ENCODE measurements at places on chromosomes 3 and 15.
A peak's percentile ranks its signal among the peaks of the same experiment; 100 is the strongest.

DNA sequence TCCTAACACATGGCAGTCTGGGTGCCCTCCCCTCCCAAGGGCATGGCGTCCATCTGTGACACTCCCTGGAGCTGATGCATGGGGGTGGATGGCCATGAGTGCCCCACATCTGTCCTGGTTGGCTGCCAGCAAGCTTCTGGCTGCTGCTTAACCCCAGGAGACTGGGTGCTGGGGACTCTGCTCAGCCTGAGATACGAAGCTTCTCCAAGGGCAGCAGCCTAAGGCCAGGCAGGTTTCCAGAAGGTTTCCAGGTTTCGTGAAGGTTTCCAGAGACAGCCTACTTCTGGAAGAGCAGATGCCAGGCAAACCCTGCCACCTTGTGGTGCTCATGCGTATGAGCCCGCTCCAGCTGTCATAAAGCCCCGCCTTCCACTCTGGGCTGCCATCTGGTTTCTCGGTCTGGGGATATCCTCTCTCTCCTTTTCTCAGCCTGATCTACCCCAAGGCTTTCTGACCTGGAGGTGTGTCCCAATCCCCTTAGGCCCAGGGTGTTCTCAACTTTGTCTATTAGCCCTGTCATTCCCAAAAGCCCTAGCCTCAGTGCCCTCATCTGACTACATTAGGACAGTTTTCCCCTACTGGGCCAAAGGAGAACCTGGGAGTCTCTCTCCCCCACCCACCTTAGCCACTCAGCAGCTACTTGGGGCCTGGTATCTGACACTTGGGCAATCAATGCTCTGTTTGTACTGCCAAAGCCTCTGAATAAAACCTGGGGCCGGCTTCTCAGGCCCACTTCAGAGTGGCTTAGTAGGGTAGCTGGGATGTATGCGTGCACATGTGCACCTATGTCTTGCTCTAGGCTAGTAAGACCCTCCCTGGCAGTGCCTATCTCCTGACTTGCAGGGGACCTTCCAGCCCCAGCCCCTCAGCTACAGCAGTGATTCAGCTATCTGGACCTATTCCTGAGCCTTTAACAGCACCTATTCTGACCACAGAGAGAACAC, 12.0 kb downstream of the MRPL46 start:
- peak; percentile 71 for DNase-seq

DNA sequence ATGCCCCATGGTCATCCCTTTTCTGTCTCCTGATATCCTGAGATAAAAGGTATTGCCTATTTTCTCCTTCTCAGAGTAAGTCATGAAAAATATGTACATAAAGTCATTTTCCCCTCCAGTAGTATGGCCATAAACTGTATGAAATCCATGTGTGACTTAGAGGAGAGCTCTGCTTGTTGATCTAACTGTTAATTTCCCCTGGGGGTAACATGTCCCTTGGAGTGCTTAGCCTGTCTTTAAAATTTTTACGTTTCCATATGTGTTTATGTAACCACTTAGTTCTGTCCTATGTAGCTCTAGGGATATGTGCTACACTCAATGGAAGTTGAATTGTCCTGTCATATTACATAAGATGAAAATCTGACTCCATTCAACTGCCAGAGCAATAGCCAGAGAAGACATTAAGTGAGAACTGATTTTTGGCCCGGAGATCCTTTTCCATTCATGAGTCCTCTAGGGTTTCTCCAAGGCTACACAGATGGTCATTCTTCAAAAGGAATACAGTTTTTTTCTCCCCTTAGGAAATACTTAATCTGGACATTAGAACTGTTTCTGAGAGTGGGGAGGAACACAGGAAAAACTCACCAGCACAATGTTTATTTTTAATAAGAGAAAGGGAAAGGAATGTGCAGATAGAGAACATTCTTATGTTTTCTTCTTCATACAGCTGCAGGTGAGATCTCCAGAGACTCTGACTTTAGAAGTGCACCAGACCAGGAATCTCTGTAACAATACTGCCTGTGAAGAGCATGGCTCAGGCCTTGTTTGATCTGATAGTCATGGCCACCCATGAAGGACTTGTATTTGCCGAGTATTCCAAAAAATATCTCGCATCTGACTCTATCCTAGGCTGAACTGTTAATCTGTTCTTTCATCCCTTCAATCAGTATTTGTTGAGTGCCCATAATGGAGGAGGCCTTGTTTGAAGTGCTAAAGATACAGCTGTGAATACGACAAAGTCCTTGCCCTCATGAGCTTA, 29.8 kb upstream of the CLRN1 start:
- no peak for DNase-seq

- DNase-seq: no peak
These were observed 85.4 kb downstream of the WDR76 start for GRCh38 chr15:43912208-43912607.

DNA sequence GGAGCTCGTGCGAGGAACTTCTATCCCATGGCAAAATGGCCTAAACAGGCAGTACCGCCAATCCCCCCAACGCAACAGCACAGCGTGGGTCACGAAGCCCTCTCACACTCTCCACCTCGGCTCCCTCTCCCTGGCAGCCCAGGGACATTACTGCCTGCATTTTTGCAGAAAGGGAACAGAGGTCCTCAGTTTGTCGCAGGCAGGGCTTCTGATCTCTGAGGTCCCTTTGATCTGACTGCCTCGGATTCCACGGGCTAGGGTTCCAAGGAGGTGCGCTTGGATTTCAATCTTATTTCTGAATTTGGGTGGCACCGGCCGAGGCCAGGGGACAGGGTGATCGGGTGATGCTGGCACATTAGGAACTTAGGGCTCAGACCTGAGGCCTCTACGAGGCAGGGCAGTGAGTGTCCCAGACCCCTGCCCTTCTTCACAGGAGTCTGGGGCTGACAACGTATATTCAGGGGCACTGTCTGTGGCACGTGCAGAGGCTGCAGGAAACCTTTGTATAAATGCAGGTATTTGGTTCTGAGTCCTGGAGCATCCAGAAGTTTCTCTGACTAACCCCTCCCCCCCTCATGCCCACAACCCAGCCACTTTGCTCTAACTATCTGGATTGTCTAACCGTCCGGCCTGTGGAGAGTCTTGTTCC, 197.9 kb downstream of the XXYLT1 start:
- DNase-seq: no peak

DNA sequence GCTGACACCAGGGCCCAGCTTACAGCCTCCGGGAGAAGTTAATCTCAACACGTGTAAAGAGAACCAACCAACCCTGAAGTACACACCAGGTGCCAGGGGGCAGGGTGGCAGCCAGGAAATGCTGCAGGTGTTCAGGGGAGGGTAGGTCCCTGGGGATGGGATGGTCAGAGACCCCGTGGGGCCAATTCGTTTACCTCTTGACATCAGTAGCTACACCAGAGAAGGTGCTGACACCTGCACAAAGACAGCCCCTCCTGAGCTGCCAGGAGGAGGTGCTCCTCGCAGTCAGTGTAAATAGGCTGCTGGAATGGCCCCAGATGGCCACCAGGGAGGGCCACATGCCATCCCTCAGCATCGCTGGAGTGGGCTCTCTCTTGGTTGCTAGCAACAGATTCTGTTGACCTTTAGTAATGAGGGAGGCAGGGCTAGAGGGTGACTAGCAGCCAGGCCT, 52.8 kb downstream of the CORO2B start:
- DNase-seq: no peak

DNA sequence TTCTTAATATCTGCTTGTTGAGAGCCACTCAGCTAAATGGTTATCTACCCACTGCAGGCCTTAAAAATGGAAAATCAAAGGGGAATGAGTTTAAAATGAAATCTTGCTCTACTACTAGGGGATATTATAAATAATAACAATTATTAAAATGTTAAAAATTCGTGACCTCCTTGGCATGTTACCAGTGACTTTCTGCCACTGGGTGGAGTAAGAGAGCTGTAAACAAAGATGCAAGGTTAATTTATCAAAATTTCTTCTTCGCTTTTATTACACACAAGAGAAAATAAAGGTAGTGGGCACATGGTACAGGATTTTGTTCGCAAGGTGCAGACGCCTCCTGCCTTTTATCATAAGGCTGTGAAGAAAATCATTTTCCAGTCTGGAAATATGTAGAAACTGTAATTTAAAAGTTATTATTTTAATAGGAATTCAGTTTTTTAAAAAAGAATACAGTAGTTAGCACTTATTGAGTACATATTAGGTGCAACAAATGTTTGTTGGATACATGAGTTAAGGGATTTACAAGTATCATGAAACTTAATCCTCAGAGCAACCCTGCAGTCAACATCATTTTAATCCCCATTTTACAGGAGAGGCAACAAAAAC, 272.6 kb downstream of the SUCLG2 start:
- no peak for DNase-seq

GRCh38 chr15:65558997-65559760, 28.9 kb downstream of the HACD3 start:
- DNase-seq: no peak

DNA sequence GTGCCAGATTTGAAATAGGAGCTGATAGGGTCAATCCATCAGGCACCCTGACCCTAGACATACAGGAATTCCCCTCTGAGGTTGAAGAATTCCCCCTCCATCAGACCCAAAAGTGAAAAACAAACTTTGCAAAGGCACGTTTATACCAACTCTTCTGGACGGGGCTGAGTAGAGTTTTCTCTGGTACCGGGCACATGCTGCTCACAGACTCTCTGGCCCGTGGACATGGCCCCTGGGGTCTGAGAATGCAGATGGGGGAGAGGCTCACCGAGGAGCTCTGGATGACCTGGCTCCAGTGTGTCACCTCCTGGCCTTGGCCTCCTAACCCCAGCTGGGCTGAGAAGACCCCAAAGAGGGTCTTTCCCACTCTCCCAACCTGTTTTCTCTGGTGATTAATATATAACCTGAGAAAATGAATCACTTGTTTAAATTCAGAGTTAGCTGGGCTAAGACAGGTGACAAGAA, 11.2 kb upstream of the LIPC start:
- no peak for DNase-seq

DNA sequence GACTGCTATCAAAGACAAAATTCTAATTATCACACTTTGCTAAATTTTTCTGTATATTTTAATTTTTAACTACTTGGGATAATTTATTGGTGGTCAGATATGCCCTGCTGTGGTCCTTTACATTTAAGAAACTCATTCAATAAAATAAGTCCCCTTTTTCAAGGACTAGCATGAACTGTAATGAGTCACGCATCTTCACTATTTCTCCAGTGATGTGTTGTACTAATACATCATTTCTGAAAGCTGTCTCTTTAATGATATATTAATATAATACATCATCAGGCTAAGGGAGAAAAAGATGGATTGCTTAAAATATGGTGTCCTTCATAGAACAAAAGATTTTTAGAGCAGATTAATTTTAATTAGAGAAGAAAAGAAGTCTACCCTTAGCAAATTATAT, 901.4 kb downstream of the DIPK2A start:
- DNase-seq: no peak

GRCh38 chr3:76024640-76025039, 239.3 kb upstream of the ZNF717 start:
- no peak for DNase-seq

DNA sequence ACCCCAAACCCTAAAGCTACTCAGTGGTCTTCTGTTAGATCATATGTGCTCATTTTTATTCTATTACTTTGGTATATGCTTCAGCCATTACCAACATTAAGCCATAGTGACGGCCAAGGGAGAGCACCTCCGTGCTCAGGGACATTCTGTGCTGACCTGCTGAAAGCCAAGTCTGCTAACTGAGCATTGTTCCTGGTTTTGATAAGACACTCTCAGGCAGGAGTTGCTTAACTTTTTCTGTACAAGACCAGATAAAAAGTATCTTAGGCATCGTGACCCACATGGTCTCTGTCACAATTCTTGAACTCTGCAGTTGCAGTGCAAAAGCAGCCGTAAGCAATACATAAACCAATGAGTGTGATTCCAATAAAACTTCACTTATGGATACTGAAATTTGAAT, 100.6 kb downstream of the KLHL25 start:
- DNase-seq: no peak

Data from hepatic stellate cell (primary cell).